Activated CD4-positive, alpha-beta T cell treated with anti-CD3 and anti-CD28 coated beads for 4 hours (primary cell): ENCODE measurements at places on chromosomes 7 and 10.

DNA sequence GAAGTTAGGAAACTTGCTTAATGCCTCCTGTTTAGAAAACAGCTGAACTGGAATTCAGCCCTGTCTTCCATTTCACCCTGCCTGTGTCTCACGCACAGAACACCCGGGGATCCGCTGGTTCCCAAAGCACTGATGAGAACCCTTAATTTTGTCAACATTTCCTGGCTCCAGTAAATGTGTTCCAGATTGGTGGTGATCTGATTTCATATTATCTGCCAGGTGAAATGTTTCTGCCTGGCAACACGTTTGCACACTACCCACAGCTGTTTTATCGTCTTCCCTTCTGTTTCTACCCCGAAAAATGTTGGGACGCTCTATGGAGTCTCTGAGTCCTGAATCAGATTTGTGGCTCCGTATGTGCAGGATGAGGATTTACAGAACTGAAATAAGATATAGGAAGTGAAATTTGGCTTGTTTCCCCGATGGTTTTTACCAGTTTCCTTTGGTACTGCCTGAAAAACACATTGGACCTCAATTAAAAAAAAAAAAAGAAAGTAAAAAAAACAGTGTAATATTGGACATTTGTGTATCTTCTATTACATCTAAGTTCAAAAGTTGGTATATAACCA is 29.0 kb downstream of the MRC1 start:
- DNase-seq, result no peak

DNA sequence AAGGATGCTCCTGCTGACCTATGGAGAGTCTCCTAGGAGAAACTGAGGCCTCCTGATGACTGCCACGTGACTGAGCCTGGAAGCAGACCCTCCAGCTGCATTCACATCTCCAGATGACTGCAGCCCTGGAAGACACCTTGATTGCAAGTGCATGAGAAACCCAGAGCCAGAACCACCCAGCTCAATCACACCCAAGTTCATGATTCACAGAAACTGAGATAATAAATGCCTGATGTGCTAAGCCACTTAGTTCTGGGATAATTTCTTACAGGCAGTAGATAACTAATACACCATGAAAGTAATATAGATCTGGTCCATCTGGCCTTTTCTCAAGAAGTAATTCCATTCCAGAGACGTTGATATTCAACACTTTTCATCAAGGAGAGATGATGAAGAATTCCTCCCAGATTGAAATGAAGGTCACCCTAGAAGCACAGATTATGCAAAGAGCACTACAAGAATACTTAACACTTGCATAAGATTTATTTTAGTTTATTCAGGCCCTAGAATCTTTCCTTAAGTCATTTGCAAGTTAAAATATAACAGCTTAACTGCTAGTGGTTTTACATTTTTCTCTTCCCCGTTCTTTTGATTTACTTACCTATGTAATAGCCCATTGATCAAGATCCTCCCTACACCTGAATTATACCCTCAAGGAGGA is 208.2 kb upstream of the INHBA start:
- DNase-seq, result no peak

DNA sequence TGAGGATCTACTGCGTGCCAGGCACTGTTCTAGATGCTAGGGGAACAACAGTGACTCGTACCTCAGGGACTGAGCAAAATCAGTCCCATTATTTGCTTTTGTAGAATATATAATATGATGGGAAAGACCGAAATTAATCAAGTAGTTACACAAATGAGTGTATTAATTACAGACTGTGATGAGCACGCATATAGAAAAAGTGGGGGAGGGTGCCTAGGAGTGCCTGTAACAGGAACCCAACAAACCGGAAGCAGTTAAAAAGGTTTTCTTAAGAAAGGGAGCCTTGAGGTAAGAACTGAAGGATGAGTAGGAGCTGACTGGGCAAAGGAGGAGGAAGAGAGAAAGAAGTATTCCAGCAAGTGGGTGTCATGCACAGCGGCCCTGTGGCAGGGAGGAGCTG is 28.2 kb upstream of the IL6 start:
- no peak for DNase-seq

- DNase-seq, result no peak
Observed at GRCh38 chr7:18087026-18087686, 59.5 kb upstream of the PRPS1L1 start.

GRCh38 chr7:128236924-128237586 is 4.0 kb upstream of the LEP start:
- no peak for DNase-seq

DNA sequence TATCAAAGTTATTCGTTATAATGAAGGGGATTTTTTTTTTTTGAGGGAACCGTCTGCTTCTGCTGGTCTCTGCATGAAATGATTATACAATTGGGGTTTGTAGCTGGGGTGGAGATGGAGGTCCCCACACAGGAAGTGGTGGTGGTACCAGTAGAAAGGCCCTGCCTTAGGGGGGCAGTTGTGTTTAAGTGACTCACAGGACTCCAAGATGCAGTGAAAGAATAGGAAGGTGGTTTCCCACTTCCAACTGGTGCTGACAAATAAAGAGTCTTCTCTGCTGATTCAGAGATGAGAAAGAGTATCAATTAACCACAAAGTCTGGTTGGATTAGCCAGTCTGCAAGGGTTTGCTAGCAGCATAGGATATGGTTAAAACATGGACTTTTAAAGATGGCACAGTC is 376.0 kb downstream of the SORCS3 start:
- no peak for DNase-seq

GRCh38 chr7:95220328-95220727 is 104.0 kb downstream of the PON1 start:
- DNase-seq, result no peak

DNA sequence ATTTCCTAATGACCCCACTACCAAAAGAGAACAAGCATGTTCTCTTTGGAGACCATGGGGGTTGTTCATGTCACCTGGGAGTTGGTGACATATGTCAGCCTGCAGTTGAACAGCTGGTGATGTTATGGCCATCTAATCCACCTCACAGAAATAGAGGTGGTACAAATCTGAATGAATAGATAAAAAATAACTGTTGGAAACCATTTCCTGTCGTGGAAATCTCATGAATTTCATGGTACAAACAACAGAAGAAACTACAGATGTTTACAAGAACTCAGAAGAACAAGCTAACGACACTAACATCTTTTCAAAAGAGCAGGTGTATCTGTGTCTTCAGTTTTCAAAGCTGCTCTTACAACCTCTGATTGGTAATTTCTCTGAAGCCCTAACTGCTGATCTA is 81.3 kb downstream of the RAPGEF5 start:
- DNase-seq, result no peak

DNA sequence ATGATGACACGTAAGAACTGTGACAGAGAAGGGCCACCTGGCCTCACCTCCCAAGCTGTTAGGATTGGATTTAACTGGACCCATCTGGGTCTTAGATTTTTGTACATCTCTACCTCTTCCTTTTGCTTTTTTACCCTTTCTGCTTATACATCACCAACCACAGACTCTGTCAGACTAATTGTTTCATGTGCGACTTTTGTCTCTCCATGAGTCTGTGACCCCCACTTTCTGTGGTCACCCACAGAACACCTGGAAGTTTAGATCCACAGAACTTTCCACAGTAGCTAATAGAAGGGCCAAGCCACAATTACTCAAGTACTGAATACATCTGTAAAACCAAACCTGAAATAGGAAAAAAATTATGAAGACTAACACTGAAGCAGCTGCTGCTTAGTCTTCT is 23.1 kb downstream of the SEC31B start:
- DNase-seq, result no peak

DNA sequence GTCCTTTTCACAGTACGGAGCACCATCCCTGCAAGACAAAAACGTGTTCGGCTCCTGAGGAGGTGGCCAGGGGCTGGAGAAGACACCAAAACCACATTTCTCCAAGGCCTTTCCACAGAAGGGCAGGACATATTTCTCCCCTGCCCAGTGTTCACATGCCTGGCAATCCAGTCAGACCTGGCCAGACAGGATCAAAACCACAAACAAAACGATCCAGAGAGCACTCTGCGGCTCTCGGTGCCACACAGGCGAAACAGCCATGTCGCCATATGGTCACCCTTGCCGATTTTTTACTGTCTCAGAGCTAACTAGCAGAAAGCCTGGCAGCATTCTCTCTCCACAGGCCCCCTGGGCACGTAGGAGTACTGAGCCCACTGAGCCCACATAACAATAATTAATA is 113.0 kb downstream of the ABLIM1 start:
- DNase-seq, result no peak

DNA sequence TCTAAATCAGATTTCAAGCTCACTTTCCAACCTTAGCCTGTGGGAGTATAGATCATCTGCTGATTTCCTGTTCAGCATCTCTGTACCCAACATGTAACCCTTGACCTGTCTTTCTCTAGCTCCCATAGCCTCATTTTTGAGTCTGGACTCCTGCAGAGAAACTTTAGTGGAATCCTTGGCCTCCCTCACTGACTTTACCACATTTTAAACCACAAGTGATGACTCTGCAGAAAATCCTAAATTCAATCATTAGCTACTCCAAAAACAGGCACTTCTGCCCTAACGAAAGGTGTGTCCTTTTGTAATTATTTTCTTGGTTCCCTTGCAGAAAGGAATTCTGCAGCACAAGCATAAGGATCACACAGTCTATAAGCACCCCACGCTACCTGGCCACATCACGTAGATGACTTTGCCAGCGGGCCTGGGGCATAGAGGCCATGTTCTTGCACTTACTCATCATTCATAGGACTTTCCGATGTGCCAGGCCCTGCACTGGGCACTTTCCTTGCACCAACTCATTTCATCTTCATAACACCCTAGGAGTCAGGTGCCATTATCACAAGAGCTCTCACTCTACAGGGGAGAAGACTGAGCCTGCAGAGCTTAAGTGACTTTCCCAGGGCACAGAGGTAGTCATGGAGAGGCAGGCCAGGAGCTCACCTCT is 57.2 kb upstream of the OPALIN start:
- no peak for DNase-seq

- DNase-seq, result no peak
Observed at GRCh38 chr7:121546632-121547543, 150.8 kb upstream of the FAM3C start.

- no peak for DNase-seq
Observed at GRCh38 chr7:80653244-80653643, 14.8 kb downstream of the CD36 start.

DNA sequence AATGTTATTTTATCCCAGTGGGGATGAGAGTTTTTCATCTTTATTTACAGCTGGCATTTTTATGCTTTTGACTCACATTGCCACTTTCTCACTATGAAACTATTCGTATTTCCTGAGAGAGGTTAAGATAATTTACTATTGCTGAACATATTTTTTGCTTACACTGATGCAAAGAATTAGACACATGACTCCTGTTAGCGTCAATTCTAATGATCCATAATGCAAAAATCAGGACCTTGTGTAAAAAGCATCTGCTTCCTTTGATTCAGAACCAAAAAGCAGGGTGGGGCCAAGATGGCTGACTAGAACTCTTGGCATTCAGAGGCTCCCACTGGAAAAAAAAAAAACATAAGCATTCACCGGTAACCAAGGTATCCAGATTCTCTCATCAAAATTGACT is 464.8 kb downstream of the SEMA3D start:
- DNase-seq, result no peak

DNA sequence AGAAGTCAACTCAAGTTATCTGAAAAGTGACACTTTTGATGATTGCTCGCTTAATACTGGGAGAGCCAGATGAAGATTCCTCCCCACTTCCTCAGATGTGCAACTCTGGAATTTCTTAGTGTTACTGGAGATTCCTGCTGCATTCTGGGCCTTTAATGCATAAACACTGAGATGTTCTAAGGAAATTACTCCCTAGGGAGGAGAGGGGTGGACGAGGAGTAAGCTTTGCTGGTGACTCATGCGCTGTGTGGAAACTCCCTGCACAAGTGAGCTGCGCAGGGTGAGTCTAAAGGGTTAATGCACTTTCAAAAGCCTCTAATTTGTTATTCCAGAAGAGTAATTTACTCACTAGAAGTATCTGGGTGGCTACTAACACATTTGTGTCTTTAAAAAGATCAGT is 46.3 kb downstream of the EGFR start:
- no peak for DNase-seq

DNA sequence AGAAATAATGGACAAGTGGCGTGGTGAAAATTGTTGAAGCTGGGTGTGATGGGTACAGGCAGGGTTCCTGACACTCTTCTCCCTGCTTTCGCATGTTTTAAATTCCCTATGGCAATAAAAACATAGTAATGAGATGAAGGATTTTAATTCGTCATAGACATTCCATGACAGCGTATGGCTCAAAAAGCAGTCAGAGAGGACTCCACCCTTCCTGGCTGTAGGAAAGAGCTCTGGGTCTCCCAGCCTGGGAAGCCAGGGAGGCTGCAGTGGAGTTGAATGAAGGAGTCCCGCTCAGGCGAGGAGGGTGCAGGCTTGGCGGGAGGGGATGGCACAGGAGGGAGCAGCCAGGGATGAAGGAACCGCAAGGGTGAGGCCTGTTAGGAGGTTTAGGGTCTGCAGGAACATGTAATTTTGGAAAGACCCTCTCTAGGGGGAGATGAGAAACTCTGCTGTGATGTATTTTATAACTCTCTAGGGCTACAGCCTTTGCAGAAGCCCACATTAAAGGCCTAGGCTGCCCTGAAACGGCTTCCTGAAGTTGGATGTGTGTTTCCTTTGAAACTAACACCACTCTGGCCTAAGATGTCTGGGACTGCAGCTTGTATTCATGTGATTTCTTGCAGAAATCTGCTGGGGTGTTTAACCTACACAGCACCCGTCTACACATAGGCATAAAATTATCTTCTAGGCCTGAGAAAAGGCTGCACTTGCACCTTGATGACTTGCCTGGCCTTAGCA is 7.6 kb upstream of the LARP4B start:
- no peak for DNase-seq

DNA sequence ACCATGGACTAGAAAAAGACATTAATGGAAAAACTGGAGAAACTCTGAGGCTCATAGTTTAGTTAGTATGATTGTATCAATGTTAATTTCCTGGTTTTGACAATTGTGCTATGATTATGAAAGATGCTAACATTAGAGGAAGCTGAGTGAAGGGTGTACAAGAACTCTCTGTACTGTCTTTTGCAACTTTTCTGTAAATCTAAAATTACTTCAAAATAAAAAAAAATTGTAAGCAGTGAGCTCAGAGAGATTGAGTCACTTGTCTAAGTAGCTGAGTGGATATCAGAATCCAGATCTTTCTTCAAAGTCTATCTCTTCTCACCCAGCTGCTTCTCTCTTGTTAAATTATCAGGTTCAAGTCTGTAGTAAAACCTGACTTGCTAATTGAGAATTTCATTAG is 181.1 kb downstream of the PLCE1 start:
- DNase-seq, result no peak

DNA sequence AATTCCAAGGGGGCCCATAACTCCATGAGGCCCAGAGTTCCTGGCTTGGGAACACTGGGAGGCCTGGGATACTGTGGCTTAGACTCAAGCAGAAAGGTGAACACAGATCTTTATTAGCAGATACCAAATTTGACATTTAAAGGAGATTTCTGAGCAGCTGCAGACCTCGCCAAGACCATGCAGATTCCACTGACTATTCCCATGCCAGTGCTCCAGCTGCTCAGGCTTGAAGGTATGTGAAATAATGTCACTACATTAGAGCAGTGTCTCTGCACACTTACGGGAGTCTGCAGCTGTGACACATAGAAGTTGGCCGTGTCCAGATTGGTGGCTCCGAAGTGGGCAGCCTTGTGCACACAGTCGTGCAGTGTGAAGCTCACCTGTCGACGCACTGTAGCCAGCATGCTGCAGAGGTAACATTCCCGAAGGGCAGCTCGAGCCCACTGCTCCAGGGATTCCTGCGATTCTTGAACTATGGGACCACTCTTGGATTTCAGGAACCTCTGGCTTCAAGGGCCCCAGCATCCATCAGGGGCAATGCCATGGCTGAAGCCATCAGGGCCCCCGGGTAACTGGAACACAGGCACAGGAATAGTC is 46.1 kb downstream of the SEPTIN7 start:
- no peak for DNase-seq
